Substantia nigra (tissue), 51 donors: ENCODE measurements at places on chromosomes 16 and 17.
A peak's percentile ranks its signal among the peaks of the same experiment; 100 is the strongest.

GRCh38 chr16:55662644-55663031, 6.8 kb downstream of the SLC6A2 start:
- no peak for DNase-seq

- DNase-seq: no peak
Observed at GRCh38 chr17:34519282-34519681, 60.1 kb upstream of the TMEM132E start.

DNA sequence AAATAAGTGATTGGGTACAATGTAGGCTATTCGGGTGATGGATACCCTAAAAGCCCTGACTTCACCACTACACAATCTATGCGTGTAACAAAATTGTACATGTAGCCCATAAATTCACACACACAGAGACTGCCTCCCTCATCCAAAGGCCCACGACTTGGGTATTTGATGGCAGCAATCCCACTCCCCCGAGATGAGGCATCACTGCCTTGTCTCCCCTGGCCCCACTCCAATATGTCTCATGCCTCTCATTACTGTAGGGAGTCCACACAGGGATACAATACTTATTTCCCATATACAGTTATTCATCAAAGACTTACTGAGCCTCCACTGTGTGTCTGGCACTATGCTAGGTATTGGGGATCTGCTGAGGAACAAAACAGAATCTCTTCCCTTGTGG, 192.6 kb downstream of the CBLN1 start:
- DNase-seq: no peak

DNA sequence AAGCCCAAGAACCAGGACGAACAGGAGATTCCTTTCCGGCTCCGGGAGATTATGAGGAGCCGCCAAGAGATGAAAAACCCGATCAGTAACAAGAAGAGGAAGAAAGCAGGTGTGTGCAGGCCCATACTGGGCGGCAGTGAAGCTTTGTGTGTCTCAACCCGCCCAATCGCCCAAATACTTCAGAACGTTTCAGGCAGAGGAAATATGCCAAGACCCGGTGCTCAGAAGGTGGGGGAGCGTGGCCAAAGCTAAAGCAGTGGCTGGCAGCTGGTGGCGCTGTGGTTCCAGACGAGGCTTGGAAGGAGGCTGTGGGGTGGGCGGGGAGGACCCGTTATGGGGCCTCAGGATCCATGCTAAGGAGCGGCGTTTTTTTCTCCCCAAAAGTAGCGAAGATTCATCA, 1.2 kb downstream of the CCDC137 start:
- DNase-seq: no peak

DNA sequence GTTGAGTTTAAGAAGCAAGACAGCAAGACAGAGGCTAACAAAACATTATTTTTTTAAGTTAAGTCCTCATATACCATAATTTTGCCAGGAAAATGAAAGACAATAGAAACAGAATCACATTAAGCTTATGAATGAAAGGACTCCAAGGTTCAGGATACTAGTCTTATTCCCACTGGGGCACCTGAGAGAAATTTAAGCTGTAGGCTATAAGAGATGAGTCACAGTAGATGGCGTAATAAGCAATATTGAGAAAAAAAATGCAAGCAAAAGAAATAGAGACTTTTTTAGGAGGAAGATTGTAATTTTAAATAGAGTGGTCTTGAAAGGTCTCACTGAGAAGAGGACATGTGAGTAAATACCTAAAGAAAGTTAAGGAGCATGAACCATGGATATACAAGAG, 57.1 kb upstream of the KIF2B start:
- DNase-seq: no peak

- no peak for DNase-seq
Observed at GRCh38 chr17:66002812-66003211, 189.1 kb downstream of the CEP112 start.

- no peak for DNase-seq
Observed at GRCh38 chr16:52363082-52363481, 183.9 kb downstream of the TOX3 start.

DNA sequence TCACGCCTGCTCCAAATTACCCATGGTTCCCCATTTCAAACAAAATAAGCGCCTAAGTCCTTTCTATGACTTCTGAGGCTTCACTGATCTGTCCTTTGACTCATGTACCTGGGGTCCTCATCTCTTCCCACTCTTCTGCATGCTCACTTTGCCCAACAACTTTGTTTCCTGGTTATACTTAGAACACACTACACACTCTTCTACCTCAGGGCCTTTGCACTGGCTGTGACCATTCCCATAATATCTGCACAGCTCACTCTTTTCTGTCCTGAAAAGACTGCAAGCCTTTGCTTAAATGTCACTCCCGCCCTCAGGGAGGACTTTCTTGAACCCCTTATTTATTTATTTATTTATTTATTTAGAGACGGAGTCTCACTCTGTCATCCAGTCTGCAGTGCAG, 14.1 kb downstream of the CDH1 start:
- no peak for DNase-seq

- DNase-seq: peak; percentile 79
Observed at GRCh38 chr17:63838631-63839171, 3.8 kb downstream of the SMARCD2 start.

- no peak for DNase-seq
Observed at GRCh38 chr17:27367121-27367981, 73.4 kb downstream of the WSB1 start.

DNA sequence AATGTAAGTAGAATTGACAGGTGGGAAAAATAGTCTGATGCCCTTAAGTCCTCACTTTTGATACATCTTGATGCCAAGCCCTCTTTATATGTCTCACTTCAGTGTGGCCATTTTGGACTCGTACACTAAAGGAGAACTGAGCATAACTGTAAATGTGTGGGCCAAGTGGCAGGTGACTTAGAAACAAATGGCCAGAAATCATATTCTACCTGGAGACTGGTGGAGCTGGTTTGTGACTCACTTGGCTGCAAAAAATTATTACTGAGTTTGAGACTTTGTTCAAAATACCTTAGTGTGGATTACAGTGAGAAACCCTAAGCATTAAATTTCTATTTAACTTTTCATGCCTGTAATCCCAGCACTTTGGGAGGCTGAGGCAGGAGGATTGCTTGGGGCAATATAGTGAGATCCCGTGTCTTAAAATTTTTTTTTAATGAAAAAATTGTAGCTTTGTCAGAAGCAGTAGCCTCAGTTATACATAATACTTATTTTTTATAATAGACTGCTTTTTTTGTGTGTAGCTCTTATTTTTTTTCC, 5.0 kb downstream of the HAPSTR1 start:
- no peak for DNase-seq

DNA sequence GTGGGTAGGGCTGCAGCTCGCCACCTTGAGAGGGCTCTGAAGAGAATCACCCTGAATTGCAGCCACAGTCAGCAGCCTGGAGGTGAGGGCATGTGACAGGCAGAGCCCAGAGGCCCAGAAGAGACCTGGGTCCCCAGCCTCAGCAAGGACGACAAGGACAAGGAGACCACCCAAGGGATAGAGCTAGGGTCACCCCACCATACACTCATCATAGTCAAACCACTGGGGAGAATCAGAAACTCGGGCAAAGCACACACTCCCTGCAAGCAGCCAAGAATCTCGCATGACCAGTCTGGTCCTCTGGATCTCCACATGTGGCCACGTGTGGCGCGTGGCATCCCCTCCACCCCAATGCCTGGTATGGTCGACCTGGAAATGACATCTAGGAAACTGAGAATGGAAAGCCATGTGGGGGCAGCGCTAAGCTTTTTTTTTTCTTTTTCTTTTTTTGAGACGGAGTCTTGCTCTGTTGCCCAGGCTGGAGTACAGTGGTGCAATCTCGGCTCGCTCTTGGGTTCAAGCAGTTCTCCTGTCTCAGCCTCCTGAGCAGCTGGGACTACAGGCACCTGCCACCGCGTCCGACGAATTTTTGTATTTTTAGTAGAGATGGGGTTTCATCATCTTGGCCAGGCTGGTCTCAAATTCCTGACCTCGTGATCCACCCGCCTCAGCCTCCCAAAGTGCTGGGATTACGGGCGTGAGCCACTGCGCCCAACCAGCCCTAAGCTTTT, 4.6 kb upstream of the SPHK1 start:
- DNase-seq: no peak

GRCh38 chr16:81713295-81713772, 65.8 kb upstream of the PLCG2 start:
- DNase-seq: no peak

GRCh38 chr17:39547713-39548478, 59.8 kb downstream of the NEUROD2 start:
- DNase-seq: peak; percentile 65

DNA sequence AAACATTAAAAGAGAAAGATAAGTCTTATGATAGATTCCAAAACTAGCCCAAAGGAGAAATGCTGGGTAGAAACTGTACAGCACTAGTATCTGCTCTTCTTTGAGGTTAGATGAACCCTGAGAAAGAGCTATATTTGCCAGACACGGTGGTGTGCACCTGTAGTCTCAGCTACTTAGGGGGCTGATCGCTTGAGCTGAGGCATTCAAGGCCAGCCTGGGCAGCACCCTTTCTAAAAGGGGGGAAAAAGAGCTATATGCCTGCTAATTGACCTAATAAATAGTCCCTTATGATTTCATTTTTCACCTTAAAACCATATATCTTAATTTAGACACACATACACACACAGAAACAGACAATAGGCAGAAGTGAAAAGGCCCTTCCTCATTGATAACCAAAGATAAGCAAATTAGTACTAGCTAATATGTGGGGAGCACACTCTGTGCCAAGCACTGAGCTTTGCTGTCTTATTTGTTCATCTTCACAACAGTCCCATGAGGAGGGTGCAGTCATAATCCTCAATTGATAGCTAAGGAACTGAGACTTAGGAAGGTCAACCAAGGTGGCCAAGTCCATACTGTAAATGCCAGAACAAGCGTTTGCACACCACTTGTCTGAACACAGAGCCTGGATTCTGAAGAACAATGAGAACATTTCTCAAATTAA, 56.6 kb upstream of the NLK start:
- DNase-seq: no peak

DNA sequence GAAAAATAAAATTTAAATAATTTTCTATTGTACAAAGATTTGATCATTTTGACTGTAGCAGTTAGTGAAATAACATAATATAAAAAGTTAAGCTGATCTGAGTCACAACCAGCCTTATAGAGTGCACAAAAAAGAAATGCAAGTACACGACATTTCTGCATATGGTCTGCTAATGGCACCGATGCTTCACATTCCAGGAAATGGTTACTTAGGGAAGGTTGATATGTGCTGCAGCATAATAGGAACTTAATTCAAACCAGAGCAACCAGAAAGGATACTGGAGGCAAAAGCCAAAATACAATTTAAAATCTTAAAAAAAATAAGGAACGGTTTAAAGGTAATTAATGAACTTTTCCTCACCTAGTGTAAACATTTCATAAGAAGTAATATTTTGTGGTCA, 10.0 kb upstream of the CFDP1 start:
- DNase-seq: no peak

DNA sequence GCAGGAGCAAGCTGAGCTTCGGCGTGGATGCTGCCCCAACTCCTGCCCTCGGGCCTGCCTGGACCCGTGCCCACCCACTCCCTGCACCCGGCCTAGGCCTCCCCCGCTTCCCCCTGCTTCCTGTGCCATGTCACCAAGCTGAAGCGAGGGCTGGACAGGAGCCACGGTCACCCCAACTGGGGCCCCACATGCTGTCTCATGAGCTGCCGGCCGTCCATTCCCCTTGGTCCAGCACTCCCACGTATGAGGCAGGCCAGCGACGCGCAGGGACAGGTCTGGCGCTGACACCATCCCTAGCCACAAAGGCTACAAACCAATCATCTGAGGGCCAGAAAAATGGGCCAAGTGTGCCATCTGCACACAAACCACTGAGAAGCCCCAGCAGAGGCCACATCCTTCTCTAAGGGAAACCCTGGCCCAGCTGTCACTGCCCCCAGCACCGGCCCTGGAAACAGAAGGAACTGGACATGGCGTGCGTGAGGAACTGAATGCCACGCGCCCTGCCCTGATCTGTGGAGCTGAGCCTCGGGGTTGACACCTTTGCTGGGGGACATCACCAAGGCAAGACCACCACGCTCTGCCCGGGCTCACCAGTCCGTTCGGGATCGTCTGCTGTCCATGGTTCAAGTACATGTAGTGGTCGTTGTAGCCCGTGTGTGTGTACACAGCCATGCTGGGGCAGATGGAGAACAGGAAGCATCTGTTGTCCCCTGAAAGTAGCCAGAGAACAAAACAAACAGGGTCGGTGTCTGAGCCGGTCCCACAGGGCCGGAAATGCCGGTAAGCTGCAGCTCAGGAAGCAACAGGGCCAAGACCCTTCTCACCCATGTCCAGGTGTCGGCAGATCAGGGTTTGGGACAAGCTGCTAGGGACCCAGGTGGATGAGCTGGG, 22.2 kb downstream of the MEAK7 start:
- DNase-seq: no peak

DNA sequence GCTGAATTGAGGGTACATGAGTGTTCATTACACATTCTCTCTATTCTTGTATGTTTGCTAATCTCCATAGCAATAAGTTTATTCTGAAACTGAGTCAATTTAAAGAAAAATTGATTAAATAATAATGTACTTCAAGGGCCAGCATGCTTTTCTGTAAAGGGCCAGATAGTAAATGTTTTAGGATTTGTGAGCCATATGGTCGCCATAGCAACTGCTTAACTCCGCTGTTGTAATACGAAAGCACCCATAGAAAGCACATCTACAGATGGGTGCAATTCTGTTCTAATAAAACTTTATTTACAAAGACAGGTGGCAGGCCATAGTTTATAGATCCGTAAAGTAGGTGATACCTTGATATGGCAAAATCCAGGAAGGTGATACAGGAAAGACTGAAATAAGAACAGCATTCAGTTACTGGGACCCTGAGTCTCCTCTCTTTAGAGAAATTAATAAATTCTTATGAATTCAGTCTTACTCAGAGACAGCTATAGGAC, 36.6 kb downstream of the GRIN2A start:
- no peak for DNase-seq

GRCh38 chr16:31706318-31706717, 167.3 kb upstream of the ZNF267 start:
- DNase-seq: no peak

DNA sequence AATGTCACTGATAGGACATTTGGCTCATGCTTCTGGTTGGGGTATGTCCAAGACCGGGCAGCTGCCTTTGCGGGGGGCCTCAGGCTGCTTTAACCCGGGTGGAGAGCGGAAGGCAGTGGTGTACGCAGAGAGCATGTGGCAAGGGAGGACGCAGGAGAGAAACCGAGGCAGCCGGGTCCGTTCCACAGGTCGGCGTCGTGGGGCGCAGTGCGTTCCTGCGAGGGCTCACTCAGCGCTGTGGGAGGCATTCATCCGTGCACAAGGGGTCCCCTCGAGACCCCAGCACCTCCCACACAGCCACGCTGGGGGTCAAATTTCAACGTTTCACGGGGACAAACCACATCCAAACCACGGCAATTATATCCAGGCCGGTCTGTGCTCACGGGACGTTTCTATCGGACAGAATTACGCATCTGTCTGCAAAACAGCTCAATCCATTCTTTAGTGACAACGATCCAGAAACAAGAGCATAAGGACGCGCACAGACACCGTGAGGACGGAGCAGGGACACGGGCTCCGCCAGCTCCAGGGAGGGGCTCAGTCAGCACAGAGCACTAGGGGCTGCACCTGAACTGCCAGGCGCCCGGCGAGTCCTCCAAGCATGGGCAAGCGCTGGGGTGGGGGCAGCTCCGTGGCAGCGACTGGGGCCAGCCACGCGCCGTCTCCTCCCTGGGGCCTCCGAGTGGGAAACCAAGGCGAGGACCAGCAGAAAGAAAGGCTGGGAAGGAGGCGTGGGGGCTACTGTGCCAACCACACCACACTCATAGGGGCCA, 108.4 kb upstream of the METRNL start:
- DNase-seq: no peak
